Nephron progenitor cell (in vitro differentiated cells): ENCODE measurements at places on chromosomes 1 and 21.

DNA sequence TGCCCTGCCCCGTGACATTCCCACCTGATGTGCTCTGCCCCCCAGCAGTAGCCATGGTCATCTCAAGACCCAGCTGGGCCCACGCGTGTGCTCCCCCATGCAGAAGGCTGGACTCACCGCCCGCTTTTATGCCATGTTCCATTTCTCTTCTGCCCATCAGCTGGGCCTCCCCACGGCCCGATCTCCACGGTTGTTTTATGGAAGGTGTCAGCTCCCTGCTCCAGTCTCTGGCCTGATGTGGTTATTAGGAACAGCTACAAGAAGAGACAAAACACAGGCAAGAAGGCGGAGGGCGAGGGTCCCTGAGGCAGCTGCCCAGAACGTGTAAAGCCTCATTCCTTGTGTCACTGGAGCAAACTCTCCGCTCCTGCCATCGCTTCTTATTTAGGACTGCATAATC lies 50.2 kb upstream of the DISP3 start:
- no peak for DNase-seq

DNA sequence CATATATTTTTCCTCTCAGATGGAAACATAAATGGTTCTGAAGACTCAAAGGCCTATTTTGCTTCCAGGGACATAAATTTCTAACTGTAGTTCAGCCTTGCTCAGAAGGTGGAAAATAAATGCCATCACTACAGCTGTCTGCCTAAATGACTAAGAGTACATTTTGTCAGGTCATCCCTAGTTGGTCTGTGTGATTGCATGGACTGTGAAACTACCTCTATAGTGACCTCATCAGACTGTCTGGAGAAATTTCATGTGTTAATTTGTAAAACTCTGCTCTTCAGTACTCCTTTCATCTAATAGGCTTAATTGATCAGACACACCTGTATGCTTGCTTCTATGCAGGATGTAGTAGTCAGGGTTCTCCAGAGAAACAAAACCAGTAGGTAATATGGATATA lies 886.9 kb downstream of the AMY1C start:
- no peak for DNase-seq

DNA sequence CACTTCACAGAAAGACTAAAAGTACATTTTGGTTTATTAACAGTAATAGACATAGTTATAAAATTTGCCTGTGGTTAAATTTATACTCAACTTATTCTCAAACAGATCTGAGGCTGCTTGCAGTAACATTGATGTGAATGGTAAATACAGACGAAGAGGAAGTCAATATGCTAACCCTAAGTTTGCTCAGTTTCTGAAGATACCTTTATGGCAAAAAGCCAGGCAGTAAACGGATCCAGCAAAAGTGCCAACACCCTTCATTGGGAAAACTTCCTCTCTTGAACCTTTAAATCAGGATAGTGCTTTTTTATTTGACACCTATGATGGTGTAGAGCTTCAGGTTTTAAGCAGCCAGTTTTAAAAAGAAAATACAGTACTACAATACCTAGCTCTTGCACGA lies 16.6 kb upstream of the CCDC181 start:
- DNase-seq: no peak

GRCh38 chr1:184373155-184373554 lies 13.7 kb upstream of the C1orf21 start:
- DNase-seq: no peak

GRCh38 chr1:6594977-6595740 lies 7.5 kb downstream of the KLHL21 start:
- no peak for DNase-seq

DNA sequence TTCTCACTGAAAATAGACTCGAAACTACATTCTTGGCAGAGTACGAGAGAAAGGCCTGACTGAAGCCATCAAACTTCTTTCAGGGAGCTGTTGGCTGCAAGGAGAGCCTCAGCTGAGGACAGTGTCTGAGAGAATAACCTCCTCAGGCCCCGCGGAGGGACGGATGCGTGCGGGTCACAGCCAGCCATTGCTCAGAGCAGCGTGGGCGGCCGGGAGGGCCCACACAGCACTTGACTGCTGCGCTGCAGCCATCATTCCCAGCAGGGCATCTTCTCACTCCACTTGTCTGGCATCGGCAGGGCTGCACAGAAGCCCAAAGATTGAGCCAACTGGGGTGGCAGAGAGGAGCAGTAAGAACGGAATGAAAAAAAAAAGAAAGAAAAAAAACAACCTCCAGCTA lies 113.5 kb downstream of the XCL2 start:
- DNase-seq: no peak

GRCh38 chr1:160727316-160727640 lies 11.8 kb upstream of the SLAMF7 start:
- DNase-seq: no peak

DNA sequence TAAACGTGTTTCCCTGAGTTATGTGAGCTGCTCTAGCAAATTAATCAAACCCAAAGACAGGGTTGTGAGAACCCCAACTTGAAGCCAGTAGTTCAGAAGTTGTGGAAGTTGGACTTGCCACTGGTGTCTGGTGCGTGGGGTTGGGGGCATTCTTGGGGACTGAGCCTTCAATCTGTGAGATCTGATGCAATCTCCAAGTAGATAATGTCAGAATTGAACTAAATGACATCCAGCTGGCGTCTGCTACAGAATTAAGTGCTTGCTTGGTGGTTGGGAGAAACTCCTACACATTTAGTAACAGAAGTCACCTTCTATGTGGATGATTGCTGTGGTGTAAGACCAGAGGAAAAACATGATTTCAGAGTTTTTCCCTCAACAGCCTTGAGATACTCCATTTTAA lies 207.4 kb downstream of the FGGY start:
- DNase-seq: no peak

DNA sequence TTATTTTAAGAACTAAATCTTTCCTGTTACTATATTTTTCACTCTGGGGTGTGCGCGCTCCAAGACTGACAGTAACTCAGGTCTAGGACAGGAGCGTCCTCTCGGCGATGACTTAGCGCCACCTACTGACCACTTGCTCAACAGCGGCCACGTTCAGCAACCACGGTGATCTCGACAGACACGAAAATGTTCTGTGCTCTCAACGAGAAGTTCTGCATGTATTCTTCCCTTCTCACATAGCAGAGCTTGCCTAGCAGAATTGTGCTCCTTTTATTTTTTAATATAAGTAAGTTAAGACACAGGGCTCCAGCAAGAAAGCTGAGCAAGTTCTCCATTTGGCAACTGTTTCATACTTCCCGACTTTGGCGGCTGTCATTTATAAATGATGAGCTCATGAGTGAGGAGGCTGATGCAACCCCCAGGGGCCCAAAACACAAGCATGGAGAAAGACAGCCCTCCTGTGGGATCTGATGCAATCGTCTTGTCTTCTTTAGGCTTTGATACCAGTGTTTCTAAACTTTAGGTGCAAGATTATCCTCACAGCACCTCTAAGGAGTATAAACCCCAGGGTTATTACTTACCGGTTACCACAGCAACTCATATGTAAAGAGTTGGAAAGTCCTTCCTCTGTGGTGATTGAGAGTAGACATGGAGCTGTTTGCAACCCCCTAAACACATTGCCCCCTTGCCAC lies 92.6 kb downstream of the HHIPL2 start:
- DNase-seq: peak; percentile 87

DNA sequence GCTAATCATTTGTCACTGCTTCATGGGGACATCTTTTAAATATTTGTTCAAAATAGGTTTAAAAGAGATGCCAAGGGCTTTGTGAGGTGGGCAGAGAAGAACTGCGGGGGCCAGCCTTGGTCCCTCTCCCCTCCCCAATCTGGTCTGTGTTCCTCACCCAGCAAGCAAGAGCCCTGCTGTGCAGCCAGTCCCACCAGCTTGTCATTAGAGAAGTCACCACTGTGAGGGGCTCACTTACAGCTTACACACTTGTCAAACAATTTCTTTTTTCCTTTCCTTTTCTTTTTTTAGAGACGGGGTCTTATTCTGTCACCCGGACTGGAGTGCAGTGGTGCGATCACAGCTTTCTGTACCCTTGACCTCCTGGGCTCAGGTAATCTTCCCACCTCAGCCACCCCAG lies 10.4 kb upstream of the CDK18 start:
- no peak for DNase-seq

GRCh38 chr1:41646186-41646585 lies 161.7 kb upstream of the EDN2 start:
- DNase-seq: no peak

DNA sequence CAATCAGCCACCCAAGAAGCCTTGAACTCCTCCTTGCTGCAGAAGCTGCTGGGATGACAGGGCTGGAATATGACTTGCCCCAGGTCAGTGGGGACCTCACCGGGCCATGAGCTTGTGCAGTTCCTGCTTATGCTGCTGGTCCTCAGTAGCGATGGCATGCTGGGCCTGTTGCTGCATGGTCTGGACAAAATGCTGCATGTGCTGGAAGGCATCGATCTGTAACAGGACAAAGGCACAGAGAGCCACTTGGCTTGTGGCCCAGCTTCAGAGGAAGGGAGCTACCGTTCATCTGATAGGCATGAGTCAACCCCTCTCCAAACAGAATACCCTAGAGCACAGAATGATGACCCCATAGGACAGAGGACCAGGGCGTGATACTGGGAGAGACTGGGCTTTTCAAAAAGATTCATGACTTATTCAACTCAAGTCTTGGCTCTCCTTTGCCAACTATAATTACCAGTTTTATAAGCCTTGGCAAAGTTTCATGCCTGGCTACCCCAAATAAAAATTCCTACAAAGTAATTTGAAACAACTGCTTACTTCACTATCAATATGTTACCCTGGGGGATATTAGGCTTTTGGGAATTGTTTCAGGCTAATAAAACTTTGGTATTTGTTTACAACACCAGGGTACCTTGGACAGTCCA lies 34.7 kb upstream of the EXOSC10 start:
- DNase-seq: no peak

GRCh38 chr1:86942743-86943142 lies 28.3 kb downstream of the HS2ST1 start:
- DNase-seq: no peak
